ENCODE measurements at places on chromosomes 12 and 14. TPM values are rescaled to one million over a fixed set of nuclear protein-coding genes. Genes with fewer than 3 reads are reported as not detected.

- DNase-seq, result no peak
- H3K27me3 ChIP-seq, result peaks cover 3% of the 10 kb centered on the region
- H3K4me3 ChIP-seq, result no peak overlapping the region
- no peak overlapping the region for H3K27ac ChIP-seq
Measured at GRCh38 chr12:18864900-18865561, 127.1 kb downstream of the CAPZA3 start.

DNA sequence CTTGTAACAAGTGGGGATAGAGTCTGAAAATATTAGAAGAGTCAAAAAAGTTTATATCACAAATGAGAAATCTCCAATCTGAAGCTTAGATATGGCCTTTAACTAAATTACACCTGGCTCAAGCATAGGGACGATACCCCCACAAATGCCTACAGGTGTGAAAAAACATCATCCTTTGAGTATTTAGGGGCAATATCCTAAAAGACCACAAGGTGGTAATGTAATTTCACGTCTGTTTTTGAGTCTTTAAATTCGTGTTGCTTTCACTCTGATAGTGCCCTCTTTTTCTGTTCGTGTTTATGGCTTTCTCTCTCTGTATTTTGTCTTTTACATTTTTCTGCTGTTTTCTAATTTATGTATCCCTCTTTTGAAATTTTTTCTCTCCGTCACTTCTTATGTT is 84.3 kb downstream of the ETNK1 start:
- H3K4me1 ChIP-seq, result peaks cover 4% of the 10 kb centered on the region
- DNase-seq, result no peak
- peaks cover 13% of the 10 kb centered on the region for H3K27me3 ChIP-seq
- no peaks in the 10 kb centered on the region for H3K36me3 ChIP-seq
- H3K27ac ChIP-seq, result no peak overlapping the region
- H3K4me3 ChIP-seq, result no peak overlapping the region

DNA sequence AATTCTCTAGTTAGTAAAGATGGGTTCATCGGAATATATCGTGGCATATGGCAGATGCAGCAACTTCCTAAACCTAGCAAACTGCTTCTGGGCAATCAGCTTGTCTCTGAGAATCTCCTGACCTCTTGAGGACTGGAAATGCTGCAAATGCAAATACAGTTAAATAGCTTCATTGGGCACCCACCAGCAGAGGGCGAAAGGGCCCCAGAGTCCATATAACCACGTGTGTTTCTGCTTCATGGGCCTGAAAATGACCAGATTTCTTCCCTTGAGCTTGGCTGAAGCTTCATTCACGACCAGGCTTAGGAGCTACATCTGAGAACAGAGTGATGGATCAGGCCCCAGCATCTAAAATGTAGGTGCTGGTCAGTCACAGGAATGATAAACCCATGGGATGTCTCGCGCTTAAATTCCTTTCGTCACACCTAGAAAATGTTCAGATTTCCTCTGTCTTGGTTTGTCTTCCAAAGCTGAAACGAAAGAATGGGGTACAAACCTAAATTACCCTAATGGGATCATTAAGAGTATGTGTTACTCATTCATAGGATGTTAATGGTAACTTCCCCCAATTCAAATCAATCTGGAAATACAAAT is 1482.5 kb upstream of the TMEM132C start:
- H3K36me3 ChIP-seq, result no peaks in the 10 kb centered on the region
- DNase-seq, result peak; percentile 38
- peaks cover 3% of the 10 kb centered on the region for H3K27me3 ChIP-seq
- H3K4me1 ChIP-seq, result peaks cover 2% of the 10 kb centered on the region

GRCh38 chr14:31930493-31931240 is 146.4 kb upstream of the ARHGAP5 start:
- no peak overlapping the region for H3K27ac ChIP-seq
- no peaks in the 10 kb centered on the region for H3K36me3 ChIP-seq
- H3K4me3 ChIP-seq, result no peak overlapping the region
- DNase-seq, result no peak
- peaks cover 18% of the 10 kb centered on the region for H3K4me1 ChIP-seq

IRAK4 gene
- 44.3 TPM for total RNA-seq

DNA sequence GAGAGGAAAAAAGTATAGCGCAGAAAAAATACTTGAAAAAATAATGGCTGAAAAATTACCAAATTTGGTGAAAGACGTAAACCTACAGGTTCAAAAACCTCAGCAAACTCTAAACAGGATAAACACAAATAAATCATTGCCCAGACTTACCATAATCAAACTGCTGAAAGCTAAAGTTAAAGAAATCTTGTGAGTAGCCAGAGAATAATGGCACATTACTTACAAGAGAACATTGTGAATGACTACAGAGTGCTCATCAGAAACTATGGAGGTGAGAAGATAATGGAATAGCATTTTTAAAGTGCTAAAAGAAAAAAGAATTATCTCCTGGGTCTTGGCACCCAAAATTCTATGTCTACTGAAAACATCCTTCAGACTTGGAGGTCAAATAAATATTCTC is 36.0 kb downstream of the ATF1 start:
- no peaks in the 10 kb centered on the region for H3K27me3 ChIP-seq
- no peaks in the 10 kb centered on the region for H3K4me1 ChIP-seq
- peaks cover 66% of the 10 kb centered on the region for H3K36me3 ChIP-seq
- no peak overlapping the region for H3K27ac ChIP-seq
- H3K4me3 ChIP-seq, result no peak overlapping the region
